ENCODE measurements at places on chromosomes 1 and 21.
A peak's percentile ranks its signal among the peaks of the same experiment; 100 is the strongest.

DNA sequence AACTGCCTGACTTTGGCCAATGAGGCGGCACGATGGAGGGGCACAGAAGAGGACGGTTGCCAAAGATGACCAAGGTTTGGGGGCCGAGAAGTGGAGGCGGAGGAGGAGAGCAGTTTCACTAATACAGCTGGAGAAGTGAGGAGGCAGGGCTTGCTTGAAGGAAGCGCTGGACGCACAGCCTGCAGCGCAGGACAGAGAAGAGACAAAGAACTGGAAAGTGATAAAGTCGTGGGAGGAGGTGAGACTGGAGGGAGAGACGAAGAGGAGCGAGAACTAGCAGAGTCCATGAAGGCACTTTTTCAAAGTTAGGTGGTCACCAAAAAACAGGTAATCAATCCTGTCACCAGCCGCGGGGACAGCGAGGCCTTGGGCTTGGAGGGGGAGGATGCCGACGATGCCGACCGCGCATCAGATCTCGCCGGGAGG, 771 bp downstream of the PACC1 start:
- no peak for DNase-seq

DNA sequence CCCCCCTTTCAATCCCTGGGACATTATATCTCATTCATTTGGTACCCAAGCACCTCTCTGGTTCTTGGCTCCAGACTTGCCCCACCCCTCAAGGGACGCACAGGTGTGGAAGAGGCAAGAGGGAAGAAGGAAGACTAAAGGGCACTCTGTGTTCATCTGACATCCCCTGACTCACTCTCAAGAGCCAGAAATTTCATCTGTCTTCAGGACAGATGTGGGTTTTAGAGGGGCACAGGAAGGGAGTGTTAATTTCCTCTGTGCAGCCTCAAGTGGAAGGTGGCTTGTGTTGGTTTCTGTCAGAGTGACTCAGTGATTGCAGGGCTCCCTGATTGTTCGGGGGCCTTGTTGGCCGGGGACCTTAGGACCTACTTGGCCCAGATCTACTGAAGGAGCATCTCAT, 2.4 kb downstream of the C2CD4D start:
- DNase-seq, result no peak

DNA sequence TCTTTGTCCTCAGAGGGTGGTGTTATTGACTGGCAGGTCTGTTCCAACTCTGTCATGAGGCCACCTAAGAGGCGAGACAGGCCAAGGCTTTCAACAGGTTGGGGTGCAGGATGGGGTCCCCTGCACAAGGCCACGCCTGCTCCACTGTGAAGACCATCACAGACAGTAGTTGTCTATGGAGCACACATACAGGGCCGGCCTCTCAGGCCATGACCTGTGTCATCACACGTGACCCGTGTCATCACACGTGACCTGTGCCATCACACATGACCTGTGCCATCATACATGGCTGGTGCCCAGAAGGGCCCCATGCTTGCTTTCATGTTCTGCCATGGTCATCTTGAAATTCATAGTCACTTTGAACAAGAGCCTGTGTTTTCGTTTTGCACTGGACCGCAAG, 91.9 kb downstream of the ARHGEF10L start:
- DNase-seq, result no peak

DNA sequence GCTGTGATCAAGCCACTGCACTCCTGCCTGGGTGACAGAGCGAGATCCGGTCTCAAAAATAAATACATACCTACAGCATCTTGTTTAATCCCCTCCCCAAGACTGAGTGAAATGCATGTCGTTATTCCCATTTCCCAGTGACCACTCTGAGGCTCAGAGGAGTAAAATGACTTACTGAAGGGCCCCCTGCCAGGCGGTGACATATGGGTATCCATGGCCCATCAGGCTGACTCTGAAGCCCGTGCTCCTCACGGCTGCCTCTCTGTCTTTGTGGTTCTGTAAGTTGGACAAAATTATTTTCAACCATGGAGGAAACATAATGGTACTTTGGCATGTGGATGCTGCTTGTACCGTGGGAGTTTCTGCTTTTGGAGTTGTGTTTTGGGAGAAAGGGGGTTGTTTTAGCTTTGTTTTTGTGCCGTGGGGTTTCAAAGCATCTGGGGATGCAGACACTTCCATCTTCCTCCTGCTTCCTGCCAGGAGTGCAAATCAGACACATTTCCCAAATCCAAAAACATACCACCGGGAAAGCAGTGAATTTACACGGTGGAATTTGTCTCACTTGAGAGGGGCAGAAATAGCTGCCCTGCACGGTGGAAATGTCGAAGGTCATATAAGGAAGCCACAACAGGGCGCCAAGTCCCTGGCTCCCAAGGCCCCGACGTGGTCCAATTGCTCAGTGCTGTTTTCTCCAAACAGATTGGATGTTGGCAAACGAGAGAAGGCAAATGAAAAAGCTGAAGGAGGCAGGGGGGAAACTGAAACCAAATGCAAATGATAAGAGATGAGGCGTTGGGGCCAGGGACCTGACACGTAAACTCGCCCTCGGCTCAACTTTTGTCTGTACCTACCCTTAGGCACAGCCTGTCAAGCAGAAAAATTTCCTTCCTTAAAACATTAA, 17.1 kb upstream of the PINK1 start:
- no peak for DNase-seq

GRCh38 chr1:176996456-176997090, 167.9 kb downstream of the ASTN1 start:
- no peak for DNase-seq

DNA sequence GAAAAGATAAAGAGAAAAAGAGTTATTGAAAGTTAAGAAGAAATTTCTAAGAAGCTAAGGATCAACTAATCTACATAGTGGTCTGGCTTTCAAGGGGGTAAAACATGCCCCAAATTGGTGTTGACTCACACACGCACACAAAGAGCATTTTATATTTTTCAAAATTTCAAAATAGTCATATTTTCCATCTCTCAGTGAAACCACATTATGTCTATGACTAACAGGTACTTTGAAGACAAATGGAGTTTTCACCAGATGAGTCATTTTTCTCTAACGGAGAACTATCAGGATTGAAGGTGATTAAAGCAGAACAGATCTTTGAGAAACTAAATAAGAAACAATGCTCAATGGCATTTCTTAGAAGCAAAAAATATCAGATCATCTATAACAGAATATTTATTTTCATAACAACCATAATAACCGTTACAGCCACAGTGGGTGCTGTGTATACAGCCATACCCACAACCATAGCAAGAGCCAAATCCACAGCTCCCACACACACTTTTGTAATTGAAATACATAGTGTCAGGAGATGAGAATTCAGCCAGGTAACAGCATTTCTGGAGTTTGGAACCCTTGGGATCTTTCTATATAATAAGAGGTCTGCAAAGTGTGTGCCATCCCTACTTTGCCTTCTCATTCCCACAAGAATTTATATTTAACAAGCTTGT, at the start of gene KRTAP21-3:
Gene KRTAP21-3, minus strand, starts transcription at position 539 of the 671 bp plus-strand sequence. Its CDS starts 18 bp downstream, at position 521.
- DNase-seq, result no peak

- DNase-seq, result peak; percentile 5
These were observed 87.4 kb downstream of the DMRTB1 start for GRCh38 chr1:53546409-53547155.

- no peak for DNase-seq
These were observed 19.2 kb downstream of the TUT4 start for GRCh38 chr1:52533713-52534112.

GRCh38 chr1:45643978-45644377, 20.1 kb upstream of the CCDC17 start:
- no peak for DNase-seq

DNA sequence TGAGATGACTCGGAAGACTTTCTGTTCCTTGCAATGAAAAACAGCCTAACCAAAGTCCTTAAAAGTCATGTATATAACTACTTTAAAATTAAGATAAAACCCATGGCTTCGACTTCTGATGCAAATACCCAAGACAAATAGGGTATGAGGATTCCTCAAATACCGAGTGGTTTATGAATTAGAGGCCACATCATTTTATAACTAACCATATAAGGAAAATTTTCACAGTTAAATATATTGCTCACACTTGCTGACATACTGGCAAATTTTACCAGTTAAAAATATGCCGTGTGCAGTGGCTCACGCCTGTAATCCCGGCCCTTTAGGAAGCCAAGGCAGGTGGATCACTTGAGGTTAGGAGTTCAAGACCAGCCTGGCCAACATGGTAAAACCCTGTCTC, 5.4 kb downstream of the RERE start:
- no peak for DNase-seq

GRCh38 chr1:41461790-41462679, 22.4 kb downstream of the EDN2 start:
- DNase-seq, result no peak

DNA sequence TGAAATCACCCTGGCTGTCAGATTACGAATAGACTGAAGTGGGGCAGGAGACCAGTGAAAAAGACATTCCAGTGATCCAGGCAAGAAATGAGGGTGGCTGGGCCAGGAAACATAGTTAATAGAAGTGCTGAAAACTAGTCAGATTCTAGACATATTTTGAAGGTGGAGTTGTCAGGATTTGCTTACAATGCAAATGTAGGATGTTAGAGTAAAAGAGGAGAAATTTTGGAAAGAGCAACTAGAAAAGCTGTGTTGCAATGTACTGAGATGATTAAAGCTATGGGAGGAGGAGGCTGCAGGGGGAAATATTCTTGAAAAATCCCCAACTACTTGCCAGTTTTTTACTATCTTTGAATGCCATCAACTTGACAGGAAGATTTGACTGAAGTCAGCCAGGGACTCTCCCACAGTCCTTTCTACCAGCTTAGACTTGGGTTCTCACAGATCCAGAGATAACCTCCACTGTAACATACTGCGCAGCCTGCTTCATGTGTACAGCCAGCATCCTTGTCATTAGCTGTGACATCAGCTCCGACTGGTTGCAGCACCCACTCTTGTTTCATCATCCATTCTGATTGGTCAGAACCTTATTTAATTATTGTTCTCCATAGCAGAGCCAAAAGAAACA, 109.7 kb downstream of the TSEN15 start:
- no peak for DNase-seq

DNA sequence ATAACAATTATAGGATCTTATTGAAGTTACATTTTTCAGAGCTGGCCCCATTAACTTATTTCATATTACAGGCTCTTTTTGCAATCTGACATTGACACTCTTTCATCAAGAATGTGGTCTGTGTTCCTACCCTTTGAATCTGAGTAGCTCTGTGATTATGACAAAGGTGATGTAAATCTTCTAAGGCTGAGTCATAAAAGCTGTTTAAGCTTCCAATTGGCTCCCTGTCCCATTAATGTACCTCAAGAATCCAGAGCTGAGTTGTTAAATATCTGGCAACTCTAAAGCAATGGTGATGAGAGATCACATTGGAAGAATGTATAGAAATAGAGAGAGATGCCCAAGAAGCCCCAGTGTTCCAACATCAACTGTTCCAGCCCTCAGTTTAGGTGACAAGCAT, 178.5 kb upstream of the DEPDC1 start:
- no peak for DNase-seq

DNA sequence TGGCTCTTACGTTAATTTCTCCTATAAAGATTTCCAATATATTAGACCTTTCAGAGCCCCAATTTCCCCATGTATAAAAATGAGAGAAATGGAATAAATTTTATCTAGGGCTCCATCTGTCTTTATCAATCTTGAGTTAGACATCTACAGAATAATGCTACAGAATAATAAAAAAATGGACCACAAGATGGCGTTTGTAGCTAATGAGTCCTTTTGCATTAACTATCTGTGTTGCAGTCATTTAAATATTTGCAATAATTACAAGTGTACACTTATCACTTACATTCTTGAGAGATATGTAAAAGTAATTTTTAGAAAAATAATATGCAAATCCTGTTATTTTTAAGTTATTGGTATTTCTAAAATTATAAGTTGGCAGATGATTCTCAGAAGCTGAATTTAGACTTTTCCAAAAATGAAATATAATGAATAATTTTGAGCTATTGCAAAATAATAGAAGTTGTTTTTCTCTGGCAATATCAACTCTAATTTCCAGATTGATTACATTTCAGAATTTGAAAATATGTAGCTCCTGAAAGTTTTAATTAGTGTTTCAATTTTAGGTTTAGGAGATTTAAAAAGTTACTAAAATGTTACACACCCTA, 87.7 kb downstream of the SNX7 start:
- no peak for DNase-seq

GRCh38 chr1:210237479-210237878, 4.9 kb downstream of the SERTAD4 start:
- DNase-seq, result no peak

GRCh38 chr1:43425045-43425444, 28.7 kb downstream of the HYI start:
- DNase-seq, result no peak

DNA sequence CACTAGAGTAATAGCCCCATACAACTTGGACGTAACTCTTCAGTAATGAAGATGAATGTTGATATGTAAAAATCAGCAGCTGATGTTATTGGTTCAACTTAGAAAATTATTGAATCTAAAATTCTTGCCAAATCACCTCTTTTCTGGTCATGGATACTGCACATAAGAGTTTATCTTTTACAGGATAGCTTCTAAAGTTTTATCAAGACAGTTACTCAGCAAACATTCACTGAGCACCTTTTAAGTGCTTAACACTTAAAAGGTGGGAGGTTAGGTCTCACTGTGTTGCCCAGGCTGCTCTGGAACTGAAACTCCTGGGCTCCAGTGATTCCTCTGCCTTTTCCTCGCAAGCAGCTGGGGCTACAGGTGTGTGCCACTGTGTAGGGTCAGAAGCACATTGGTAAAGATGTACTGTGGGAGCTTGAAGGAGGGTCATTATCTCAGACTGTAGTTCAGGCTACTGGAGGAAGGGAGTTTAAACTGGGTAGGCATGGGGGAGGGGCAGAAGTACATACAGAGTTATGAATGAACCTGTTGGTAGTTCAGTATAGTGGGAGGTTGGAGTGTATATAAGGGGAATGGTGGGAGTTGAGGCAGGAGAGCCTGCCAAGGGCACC, 2.0 kb downstream of the MPZL1 start:
- DNase-seq, result no peak

- peak; percentile 48 for DNase-seq
These were observed 53.0 kb downstream of the IER5 start for GRCh38 chr1:181141431-181141910.

DNA sequence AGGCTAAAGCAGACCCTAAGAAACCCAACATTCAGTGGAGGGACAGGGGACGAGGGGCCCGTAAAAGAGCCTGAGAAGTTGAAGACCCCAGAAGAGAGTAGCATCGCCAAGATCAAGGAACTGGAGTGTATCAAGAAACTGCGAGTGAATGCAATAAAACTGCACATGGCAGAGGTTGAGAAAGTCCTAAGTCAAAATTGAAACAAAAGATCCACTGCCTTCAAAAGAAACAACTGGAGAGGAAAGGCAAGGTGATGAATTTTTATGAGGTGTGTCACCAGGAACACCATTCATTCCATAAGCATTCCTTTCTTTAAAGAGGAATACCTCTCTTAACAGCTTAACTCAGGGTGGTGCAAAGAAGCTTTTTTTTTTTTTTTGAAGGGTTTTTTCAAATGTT, 38.3 kb upstream of the ADORA3 start:
- DNase-seq, result no peak

DNA sequence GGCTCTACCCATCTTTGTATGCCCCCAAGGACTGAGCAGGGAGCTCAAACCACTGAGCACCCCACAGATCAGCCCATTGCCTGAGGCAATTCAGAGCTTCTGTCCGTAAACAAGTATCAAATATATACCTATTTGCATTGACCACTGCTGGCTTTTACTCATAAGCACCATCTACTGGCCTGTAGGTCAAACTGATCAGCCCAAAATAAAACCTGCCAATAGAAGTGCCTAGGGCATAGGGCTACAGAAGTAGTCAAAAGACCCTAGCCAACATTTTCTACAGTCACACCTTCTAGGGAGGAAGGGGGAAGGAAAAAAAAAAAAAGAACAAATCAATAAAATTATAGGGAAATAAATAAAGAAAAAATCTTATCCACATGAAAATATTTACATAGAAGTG, 5.3 kb upstream of the LCE3D start:
- no peak for DNase-seq
